Cortex of kidney (tissue), 1 donor: ENCODE measurements at places on chromosomes 7 and 10.

DNA sequence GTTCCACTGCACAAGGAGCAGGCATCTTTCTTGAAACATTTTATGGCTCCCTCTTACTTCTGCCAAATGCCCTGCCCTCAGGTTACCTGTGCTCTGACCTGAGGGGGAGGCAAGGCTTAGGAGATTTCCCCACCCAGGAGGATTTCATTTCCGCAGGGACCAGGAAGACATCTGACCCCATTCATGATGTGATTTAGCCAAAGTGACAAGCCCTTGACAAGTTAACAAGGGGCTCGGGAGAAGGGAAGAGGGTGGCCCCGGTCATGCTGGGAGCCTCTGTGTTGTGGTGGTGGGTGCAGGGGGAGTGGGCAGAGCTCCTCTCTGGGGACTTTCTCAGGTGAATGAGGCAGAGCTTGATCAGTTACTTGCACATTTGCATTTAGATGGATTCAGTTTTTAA lies 18.9 kb downstream of the GIMAP5 start:
- no peak for DNase-seq

- DNase-seq = no peak
These were observed 73.4 kb upstream of the C1GALT1 start for GRCh38 chr7:7108931-7109330.

GRCh38 chr10:62805231-62806099 lies 945 bp downstream of the ADO start:
- no peak for DNase-seq

GRCh38 chr10:51156926-51157325 lies 82.6 kb downstream of the PRKG1 start:
- no peak for DNase-seq
